Testis (tissue), 5 donors: ENCODE measurements at places on chromosomes 6 and 20. TPM values are rescaled to one million over a fixed set of nuclear protein-coding genes. Genes with fewer than 3 reads are reported as not detected.

Gene RBPJL
- total RNA-seq, result 0.43 TPM

Gene GABRR1
- 3.0 TPM for total RNA-seq

GRCh38 chr6:44022296-44022661 is 105.0 kb downstream of the MRPL14 start:
- no peaks in the 10 kb centered on the region for H3K27me3 ChIP-seq
- H3K4me1 ChIP-seq, result no peaks in the 10 kb centered on the region
- H3K36me3 ChIP-seq, result no peaks in the 10 kb centered on the region
- H3K4me3 ChIP-seq, result no peak overlapping the region

DNA sequence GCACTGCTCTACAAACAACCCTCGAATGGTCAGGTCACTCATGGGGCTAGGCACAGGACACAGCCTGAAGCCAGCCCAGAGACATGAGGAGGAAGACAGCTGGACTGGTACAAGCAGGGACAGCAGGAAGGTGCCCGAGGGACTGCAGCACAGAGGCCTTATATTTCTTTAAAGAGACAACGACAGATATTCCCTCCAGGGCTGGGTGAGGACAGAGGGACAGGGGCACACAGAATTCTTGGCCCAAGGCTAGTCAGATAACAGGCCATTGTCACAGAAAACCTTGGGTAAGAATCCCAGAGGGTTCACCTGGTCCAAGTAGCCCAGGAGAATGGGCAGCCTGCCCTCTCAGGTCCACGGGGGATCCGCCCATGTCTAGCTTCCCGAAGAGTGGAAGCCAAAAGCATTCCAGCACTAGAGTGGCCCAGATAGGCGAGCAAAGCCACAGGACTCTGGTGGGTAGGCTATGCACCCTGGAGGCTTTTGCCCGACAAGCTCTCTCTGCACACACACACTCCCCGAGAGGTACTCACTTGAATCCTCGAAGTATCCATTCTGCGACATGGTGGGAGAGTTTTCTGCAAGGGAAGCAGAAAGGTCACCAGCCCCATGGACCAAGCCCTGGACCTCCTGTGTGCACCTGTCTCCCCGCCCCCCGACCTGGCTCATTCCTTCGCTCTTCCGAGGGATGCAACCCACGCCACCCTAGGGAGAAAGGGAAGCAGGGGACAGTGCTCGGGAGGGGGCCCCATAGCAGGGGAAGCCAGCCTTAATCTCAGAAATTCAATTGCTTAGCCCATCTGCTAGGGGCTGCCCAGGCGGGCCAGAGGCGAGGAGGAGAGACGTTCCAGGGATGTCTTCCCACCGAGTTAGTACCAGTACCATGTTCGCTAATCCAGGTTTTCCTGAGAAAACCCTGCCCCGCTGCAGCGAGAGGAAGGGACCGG is 1.7 kb downstream of the SLC4A11 start:
- H3K4me3 ChIP-seq, result peak overlapping the region; percentile 67
- H3K36me3 ChIP-seq, result no peaks in the 10 kb centered on the region
- no peaks in the 10 kb centered on the region for H3K27me3 ChIP-seq
- peaks cover 11% of the 10 kb centered on the region for H3K4me1 ChIP-seq
- DNase-seq, result no peak

DNA sequence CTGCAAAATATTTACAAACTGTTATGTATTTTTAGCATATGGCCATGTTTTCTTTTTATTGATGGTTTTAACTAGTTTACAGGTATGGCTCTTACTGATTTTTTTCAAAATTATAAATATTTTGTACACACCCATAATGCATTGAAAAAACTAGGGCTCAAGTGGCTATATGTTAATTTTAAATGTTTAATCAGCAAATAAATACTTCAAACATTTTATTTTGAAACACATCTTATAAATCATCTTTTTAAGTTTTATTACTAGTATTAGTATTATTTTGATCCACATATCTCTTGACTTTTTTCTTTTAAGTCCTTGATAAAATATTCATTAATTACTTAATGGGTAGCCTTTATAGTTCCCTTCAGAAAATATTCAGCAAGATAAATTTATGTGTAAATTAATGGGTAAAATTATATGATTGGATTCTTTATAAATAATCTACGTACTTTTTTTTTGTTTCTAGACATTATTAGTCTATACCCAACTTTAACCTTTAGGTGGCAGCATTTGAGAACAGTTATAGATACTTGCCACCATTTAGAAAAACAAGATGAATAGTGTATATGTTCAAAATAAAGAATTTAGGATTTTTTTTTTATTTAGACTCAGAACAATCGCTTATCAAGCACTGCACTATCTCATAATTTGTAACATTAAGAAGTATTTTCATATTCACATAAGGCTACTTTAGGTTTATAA is 241.9 kb downstream of the ADGRB3 start:
- no peaks in the 10 kb centered on the region for H3K36me3 ChIP-seq
- no peak overlapping the region for H3K4me3 ChIP-seq
- no peaks in the 10 kb centered on the region for H3K4me1 ChIP-seq
- H3K27me3 ChIP-seq, result no peaks in the 10 kb centered on the region
- no peak overlapping the region for H3K27ac ChIP-seq

DNA sequence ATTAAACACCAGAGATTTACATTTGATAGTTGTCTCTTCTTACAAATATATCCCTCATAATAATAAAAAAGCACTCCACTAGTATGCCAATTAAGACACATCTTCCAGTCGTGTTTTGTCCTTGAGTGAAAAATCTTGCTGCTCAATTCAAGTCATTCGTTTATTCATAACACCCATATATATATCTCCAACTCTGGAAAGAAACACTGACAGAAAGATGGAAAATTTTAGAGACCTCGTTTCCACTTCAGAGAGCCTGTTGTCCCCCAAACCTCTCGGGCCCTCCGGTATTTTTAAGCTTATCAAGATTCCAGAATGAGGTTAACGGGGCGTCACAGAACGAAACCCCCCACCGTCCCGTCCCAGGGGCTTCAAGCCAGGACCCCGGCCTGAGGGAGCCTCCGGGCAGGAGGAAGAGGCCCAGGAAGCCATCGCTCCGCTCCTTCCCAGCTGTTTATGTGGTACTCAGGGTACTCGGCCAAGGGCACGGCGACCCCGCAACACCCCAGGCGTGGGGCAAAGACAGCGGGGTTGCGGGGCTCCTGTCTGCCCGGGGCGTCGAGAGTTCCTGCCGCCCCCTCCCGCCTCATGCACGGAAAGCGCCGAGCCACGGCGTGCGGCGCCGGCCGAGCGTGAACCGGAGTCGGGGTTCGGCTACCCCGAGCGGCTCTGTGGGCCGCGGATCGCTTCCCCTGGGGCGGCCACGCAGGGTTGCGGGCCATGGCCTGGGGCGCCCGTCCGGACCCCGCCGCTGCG is 623 bp upstream of the SNX9 start:
- DNase-seq, result peak; percentile 49
- no peaks in the 10 kb centered on the region for H3K36me3 ChIP-seq
- no peaks in the 10 kb centered on the region for H3K27me3 ChIP-seq

- H3K36me3 ChIP-seq, result no peaks in the 10 kb centered on the region
- no peaks in the 10 kb centered on the region for H3K27me3 ChIP-seq
- no peak overlapping the region for H3K4me3 ChIP-seq
These were observed 3.0 kb upstream of the CRIP3 start for GRCh38 chr6:43311666-43312065.

DNA sequence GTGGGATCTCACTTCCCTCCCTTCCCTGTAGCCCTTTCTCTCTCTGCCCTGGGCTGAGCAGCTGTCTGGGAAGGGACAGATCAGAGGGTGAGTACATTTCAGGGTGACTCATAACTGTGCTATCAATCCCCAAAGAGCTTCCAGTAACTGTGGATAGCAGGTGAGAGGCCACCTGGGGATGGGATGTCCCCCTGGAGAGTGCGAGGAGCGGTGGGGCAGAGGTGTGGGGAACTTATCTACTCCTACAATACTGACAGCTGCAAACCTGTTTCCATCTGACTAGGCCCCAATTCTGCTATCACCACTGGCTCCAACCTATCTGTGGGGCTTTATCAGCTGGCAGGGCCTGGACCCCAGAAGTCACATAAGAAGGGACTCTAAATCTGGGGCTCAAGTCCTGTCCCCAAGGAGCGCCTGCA is 32.6 kb downstream of the KCNK5 start:
- H3K27me3 ChIP-seq, result no peaks in the 10 kb centered on the region
- no peak overlapping the region for H3K27ac ChIP-seq
- no peaks in the 10 kb centered on the region for H3K4me1 ChIP-seq
- no peak for DNase-seq
- H3K36me3 ChIP-seq, result no peaks in the 10 kb centered on the region

DNA sequence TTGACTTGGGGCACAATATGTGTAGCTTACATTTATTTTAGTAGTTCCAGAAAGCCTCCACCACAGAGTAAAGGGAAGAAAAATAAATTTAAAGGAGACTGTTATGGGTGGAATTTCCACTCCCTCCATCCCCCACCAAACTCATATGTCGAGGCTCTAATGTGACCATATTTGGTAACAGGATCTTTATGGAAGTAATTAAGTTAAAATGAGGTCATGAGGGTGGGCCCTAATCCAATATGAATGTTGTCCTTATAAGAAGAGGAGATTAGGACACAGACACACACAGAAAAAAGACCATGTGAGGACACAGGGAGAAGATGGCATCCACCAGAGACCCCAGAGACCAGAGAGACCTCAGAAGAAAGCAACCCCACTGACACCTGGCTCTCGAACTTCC is 189.7 kb downstream of the EDN1 start:
- no peak overlapping the region for H3K27ac ChIP-seq
- no peaks in the 10 kb centered on the region for H3K4me1 ChIP-seq
- H3K4me3 ChIP-seq, result no peak overlapping the region
- no peaks in the 10 kb centered on the region for H3K36me3 ChIP-seq

GRCh38 chr6:68691120-68691519 is 56.0 kb downstream of the ADGRB3 start:
- no peak overlapping the region for H3K4me3 ChIP-seq
- H3K27ac ChIP-seq, result no peak overlapping the region
- H3K36me3 ChIP-seq, result no peaks in the 10 kb centered on the region
- no peak for DNase-seq

- no peaks in the 10 kb centered on the region for H3K27me3 ChIP-seq
- H3K27ac ChIP-seq, result no peak overlapping the region
These were observed 814.8 kb downstream of the MAFB start for GRCh38 chr20:39874049-39874893.

GRCh38 chr20:19893356-19893755 is 123.8 kb upstream of the NAA20 start:
- DNase-seq, result no peak
- no peaks in the 10 kb centered on the region for H3K27me3 ChIP-seq
- no peak overlapping the region for H3K27ac ChIP-seq
- H3K36me3 ChIP-seq, result no peaks in the 10 kb centered on the region
- H3K4me1 ChIP-seq, result peaks cover 11% of the 10 kb centered on the region
- no peak overlapping the region for H3K4me3 ChIP-seq

- H3K27me3 ChIP-seq, result no peaks in the 10 kb centered on the region
- H3K36me3 ChIP-seq, result no peaks in the 10 kb centered on the region
- no peak overlapping the region for H3K27ac ChIP-seq
These were observed 283.7 kb downstream of the BTBD3 start for GRCh38 chr20:12201289-12201991.
